AG08395 (cell line): ENCODE measurements at places on chromosomes 12 and 14.

- DNase-seq = peak; percentile 13
These were observed at the start of gene NPAS3 for GRCh38 chr14:32938719-32939253. Gene NPAS3 (plus strand): TSS chr14:32938879.

DNA sequence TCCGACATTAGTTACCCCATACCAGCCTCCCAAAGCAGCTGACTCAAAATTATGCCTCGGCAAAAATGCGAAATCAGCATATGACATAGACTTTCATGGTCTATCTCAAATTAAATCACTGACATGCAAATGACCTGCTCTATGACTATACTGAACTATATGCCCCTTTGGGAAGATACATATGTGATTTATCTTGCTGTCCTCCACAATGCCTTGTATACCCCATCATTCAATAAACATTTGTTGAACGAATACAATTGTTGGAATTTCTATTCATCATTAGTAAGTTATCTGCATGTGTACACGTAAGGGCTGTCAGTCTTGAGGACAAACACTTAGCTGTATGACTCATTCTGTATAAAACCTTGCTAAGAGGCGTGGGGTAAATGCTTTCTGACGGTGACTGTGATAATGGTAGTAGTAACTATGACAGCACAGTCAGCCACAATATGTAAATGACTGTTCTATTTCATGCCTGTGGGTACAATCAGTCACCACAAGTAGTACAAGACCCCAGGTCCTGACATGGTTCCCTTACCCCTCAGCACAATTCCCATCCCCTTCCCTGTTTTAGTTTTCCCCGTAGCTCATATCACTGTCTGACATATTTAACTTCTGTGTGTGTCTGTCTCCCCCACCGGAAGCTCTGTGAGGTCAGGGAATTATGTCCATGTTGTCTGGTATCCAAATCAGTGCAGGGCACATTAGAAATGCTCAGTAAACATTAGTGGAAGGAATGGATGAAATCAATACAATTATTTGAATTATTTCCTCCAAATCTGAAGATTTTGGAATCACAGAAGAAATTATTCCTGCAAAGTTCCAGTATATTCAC, 42.8 kb downstream of the STXBP6 start:
- peak; percentile 86 for DNase-seq

DNA sequence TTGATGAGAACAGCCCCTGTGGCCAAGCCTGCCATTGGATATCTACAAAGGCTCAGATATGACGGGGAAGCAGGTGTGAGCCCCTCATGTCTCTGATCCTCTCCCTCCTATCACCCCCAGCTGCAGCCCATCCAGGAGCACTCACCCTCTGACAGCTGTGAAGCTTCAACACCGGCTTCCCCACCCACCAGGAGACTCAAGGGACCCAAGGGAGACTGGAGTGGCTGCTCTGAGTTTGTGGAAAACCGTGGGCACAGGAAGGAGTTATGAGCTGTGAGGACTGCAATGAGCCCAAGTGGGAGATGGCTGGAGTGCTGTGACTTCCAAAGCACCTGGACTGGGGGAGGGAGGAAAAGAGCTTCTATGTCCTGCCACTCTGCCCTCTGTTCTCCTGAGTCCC, 7.9 kb downstream of the IFI27L2 start:
- DNase-seq = no peak

- DNase-seq = peak; percentile 82
These were observed 110.9 kb upstream of the DNM1L start for GRCh38 chr12:32568228-32568627.

DNA sequence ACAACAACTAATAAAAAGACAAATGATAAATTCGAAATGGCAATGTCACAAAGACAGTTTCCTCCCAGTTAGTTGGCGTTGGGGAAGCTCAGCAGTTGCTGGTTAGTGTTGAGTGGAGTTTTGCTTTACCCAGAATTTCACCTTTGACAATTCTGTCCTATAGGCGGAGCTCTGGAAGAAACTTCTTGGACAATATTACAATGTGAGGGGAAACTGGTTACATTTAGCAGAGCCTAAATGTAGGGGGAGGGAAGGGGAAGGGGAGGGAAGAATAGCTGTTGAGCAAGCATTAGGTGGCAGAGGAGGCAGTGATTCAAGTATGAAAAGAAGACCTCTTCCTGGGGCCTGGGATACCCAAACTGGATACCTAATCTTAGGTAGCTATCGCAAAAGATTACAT, 51.4 kb downstream of the BDKRB1 start:
- no peak for DNase-seq

- DNase-seq = no peak
These were observed 811.5 kb upstream of the SEL1L start for GRCh38 chr14:82345184-82345583.

GRCh38 chr14:60502541-60502940, 6.4 kb upstream of the SIX6 start:
- DNase-seq = no peak

- DNase-seq = no peak
These were observed 12.4 kb upstream of the RTN1 start for GRCh38 chr14:59882957-59883356.

- no peak for DNase-seq
These were observed 147.9 kb upstream of the E2F7 start for GRCh38 chr12:77213319-77213718.
